ENCODE measurements at places on chromosomes 1 and 21.

DNA sequence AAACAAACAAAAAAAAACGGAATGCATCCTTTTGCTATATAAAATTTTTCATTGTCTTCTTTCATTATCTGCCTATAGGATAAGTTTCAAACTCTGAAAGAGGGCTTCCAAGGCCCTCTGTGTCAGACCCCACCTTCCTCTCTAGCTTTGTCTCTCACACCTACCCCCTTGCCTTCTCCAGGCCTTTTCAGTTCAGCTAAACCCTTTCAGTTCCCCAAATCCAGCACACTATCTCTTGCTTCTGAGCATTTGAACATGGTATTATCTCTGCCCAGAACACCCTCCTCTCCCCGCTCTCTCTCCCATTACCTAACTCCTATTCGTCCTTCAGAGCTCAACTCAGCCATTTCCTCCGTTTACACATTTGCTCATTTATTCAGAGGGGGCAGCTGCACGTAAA, 35.7 kb downstream of the C1orf216 start:
- DNase-seq: no peak

DNA sequence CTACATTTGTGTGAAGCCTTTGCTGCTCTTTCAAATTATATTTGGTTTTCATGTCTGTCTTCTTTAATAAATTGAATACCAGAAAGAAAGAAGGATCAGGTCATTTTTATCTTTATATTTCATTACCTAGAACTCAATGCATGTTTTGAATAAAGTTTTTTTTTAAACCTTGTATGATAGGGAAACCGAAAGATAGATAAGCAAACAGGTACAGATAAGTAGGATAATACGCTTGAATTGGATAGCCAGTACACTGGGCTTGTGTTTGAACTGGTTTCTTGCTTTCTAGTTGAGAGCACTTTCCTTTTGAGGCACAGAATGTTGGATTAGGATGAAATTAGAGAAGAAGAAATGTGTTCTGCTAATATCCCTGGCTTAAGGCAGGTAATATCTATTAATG, 46.9 kb downstream of the PKN2 start:
- no peak for DNase-seq

DNA sequence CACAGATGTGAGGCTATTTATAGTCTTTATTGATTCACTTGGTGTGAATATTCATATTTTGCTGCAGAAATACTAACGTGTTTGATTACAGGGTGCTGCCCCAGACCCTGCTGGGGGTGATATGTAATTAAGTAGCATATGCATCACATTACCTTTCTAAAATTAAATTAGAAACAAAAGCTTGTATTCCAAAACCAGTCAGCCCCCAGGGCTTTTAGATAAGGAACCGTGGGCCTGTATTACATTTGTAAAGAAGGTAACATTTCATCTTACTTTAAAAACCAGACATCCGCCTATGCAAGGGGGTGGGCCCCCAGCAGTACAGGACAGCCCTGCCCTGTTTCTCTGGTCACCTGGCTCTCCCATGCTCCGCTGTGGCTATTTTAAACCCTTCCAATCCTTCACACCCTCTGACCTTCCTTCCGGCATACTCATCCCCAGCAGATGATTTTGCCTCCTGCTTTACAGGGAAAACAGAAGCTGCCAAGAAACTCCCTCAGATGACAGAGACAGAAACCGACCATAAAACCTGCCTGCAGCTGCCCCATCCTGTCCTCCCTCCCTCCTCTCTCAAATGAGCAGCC, 22.0 kb upstream of the KCNC4 start:
- DNase-seq: no peak

DNA sequence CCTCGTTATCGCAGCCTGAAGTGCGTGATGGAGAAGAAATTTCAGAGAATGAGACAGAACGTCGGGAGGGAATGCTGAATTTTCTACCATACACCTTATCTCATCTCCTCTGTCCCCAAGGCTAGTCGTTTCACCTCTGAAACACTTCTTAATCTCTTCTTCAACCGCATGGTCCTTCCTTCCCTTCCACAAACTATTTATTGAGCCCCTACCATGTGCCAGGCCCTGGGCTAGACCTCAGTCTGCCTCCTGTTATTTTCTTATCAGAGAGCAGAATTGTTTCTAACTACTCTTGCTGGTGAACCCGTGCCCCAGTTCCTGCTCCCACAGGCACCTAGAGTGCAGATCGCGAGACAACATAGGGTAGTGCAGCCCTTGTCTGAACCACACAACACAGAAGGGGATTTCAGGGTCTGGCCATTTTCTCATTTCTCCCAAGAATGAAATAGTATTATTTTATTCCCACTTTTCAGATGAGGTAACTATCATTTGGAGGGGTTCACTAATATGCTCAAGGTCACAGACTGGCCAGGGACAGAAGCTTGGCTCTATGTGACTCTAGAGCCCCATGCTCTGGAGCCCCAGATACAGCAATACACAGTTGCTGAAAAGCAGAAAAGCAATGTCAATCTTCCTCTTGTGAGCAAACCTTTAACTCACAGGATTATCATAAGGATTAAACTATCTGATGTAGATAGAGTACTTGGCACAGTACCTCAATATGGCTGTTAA, 598 bp upstream of the ADIPOR1 start:
- peak; percentile 38 for DNase-seq

DNA sequence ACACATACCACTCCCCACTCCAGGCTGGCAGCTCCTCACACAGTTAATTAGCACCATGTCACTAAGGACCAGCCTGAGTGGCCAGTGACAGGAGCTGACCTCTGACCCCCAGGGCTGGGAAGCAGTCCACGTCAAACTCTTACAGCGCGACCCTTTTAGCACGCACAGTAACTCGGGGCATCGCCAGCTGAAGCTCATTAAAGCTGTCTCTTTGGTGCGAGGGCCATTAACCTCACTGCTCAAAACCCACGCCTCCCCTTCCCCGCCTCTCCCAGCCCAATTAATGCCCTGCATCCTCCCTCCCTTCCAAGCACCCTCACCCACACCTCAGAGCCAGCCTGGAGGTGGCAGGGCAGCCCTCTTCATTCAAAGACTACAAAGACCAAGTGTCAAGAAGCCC, 31.7 kb downstream of the DMAP1 start:
- no peak for DNase-seq

DNA sequence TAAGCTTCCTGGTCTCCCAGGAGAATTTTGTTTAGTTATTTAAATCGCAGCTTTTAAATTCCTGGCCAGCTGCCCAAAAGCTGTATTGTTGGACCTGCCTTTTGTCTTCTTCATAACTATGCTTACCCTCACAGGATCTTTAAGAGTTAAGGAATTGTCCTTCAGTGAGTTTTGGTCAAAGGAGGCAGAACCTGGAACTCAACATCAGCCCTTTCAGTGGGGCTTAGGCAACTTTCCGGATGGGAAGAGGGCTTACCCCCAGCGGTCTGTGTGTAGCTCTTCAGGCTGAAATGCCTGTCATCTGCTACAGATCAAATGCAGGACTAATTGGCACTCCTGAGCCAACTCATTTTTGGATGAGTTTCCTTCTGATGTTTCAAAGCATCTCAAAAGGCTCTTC, 402.6 kb downstream of the SIPA1L2 start:
- no peak for DNase-seq

GRCh38 chr1:82946096-82946605, 1052.8 kb downstream of the TTLL7 start:
- no peak for DNase-seq

DNA sequence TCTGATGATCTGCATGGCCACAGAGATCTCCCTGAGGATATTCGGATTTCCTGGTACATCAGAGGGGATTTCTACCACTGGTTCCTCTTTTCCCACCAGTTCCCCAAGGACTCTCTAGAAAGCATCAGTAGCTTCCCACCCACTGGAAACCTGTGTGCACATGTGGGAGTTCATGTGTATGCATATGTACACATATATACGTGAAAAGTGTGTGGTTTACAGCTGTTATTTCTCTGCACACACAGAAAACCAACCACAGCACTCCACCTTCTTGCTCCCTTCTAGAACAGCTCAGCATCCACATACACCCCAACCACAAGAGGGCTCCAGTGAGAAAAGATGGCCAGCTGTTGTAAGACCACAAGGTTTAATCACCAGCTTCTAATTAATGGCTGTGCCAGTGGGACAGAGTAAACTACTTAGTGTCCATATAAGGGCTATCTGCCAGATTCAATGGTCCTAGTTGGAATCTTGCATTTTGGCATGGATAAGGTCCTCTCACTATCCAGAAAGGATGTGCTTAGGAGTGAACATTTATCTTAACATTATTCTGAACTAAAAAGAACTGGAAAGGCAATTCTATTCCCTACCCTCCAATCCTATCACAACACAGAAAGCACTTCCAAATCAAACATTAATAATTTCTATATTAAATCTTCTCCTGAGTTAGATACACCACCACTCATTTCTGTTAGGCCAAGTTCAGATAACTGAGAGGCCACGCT, 24.1 kb downstream of the GPR3 start:
- DNase-seq: peak; percentile 72

- DNase-seq: no peak
Observed at GRCh38 chr21:35207322-35207721, 158.2 kb upstream of the RUNX1 start.

- no peak for DNase-seq
Observed at GRCh38 chr1:234603221-234604204, 6.5 kb downstream of the IRF2BP2 start.

GRCh38 chr1:170823120-170823519, 112.2 kb upstream of the MROH9 start:
- DNase-seq: no peak

DNA sequence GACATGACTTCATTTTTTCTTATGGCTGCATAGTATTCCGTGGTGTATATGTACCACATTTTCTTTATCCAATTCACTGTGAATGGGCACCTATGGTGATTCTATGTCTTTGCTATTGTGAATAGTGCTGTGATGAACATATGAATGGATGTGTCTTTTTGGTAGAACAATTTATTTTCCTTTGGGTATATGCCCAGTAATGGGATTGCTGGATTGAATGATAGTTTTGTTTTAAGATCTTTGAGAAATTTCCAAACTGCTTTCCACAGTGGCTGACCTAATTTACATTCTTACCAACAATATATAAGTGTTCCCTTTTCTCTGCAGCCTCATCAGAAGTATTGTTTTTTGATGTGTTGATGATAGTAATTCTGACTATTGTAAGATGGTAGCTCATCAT, 361.7 kb upstream of the SGIP1 start:
- DNase-seq: no peak

GRCh38 chr21:44874240-44874496, 678 bp upstream of the PTTG1IP start:
- DNase-seq: no peak

DNA sequence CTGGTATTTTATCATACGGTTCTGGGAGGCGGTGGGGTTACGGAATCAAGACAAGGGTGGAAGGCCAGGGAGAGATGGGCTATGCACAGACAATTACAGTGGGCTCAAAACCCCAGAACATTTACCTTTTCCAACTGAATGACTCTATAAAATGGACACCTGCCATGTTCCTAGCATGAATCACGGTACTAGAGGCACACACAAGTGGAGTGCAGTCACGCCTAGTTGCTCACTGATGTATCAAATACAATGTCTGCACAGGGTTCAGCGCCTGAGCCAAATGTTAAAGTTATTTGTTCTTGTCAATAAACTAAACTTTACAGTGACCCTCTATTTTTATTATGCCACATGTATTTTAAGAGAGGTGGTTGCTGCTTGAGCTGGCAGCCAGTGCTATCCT, 121.4 kb downstream of the ATG4C start:
- DNase-seq: no peak

DNA sequence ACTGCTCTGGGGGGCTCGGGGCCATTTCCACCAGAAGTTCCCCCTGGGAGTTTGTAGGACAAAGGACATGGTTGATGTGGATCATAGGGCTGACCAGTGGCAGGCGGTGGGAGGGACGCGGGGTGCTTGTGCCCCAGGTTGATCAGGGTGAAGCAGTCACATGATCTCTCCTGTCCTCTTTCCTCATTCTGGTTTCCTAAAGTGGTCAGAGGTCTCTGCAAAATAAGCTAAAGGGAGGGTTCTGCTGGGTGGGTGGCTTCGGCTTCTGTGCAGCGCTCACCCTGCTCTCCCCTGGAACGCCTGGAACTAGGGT, 9.2 kb downstream of the PDXK start:
- DNase-seq: no peak

GRCh38 chr1:172679000-172679772, 20.3 kb downstream of the FASLG start:
- no peak for DNase-seq

GRCh38 chr1:224489534-224490365, 55.2 kb upstream of the WDR26 start:
- DNase-seq: no peak

DNA sequence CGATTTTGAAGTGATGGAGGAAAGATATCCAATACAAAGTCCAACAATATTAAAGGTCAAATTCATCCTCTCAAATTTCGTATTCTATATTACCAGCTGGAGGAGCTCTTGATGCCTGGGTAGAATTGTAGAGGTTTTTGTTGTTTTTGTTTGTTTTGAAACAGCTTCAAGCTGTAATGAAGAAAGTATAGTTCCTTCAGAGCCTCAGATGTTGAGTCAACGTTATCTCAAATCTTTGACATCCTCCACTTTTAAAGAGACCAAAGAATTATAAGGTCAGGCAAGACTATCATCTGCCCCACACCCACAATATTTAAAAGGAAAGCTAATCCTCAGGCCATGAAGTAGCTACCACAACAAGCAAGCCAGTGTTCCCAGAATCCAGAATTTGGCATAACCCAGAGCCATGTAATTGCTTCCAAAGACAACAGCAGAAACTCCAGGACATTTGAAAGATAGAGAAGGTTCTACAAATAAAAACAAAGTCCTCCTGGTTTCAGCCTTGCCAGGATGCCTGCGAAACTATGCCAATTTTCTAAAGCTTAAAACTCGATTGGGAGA, 24.9 kb downstream of the VAV3 start:
- DNase-seq: no peak

DNA sequence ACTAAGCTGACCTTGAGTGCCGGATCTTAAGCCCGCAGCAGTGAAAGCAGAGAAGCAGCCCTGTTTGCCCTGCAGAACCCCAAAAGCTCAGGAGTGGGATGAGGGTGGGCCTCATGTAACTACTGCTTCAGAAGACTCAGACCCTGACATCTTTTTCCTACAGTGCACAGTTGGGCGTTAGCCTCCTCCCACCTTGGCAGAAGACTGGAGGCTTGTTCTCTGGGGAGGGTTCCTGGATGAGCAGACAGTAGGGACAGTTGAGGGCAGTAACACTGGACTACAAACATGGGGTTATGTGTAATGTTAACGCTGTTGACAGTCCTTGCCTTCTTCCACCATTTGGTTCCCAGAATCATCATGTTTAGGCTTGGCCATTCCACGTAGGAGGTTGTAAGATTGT, 9.6 kb downstream of the CTPS1 start:
- no peak for DNase-seq

DNA sequence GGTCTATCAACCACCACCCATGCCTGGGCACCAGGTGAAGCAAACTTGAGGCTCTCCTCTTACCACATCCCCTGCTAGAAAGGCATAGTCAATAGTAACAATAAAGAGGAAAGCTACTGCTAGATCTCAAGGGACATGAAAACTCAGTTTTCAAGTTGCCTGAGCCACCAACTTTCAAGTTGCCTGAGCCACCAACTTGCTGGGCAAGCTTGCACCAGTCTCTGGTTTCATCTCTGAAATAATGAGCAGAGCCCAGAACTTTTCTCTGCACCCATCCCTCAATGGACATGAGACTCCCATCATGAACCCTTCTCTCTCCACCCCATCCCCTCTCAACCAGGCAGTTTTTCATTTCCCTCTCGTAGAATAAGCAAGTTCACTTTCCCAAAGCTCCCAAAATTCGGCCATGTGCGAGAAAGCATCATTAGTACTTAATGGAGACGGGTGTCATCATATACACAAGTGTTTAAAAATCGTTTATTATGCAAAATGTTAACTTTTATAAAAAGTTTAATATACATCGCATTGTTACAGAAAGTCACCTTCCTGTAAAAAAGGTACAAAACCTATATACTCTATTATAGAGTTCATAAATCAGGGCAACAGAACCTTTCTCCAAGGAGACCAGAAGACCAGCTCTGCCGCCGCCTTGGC, 1.7 kb downstream of the ID3 start:
- no peak for DNase-seq
